ENCODE measurements at places on chromosomes 7 and 10.

GRCh38 chr7:38283809-38284208, 10.4 kb upstream of the TARP start:
- DNase-seq = no peak

DNA sequence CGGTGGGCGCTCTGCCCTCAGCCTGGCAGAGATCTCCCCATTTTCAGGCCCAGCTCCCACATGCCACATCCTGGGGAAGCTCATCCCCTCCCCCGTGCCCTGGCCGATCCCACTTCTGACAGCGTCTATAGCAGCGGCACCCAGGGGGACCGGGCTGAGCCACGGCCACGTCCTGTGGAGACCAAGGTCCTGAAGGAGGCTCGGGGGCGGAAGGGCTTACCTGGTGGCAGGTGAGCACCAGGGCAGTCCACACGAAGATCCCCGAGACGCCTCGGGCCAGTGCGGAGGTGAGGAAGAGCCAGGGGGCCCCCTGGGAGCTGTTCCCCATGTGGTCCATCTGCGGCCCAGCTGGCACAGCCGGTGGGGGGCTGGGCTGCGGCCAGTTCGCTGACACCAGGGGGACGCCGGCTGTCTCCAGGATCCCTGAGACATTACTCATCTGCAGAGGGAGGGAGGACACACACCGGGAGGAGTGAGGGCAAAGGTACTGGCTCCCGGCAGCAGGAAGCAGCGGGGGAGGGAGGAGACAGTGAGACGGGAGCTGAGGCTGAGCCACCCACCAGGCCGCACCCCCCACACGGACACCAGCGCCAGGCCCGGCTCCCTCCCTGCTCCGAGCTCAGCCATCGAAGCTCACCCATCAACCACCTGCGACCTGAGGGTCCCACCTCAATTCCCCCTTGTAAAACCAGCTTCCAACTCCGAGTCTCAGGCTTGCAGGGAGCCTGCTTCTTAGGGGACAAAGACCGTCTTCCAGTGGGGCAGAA, 776 bp downstream of the TMEM184A start:
- DNase-seq = peak; percentile 89

DNA sequence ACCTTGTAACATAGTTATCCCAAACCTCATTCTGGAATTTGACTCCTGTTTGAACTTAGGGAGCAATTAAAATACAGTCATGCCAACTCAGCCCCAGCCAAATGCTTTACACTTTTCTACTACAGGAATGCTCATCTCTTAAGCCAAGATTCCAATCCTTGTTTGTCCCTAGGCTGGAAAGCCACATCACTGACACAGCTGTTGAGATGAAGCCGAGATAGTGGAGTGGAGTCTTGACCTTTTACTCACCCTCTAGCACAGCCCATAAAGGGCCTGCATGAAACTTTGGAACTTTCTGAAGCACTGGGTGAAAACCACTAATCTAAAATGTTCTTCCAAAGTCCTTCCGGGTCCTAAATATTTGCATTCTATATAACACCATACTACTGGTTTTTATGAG, 247.3 kb downstream of the ETV1 start:
- peak; percentile 71 for DNase-seq

DNA sequence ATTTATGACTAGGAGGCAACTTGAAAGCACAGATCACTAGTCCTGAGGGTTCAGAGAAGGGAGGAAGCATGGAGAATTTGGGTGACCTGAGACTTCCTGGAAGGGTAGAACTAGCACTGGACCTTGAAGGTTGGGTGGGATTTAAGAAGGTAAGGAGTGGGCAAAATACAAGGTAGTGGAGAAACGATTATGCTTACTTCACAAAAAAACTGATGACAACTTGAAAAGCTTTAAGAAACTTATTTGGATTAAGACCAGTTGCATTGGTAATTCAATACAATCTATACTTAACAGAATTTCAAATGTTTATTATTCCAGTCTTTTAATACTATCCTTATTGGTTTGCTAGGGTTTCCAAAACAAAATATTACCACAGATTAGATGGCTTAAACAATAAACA, 198.6 kb upstream of the MDFIC start:
- no peak for DNase-seq

DNA sequence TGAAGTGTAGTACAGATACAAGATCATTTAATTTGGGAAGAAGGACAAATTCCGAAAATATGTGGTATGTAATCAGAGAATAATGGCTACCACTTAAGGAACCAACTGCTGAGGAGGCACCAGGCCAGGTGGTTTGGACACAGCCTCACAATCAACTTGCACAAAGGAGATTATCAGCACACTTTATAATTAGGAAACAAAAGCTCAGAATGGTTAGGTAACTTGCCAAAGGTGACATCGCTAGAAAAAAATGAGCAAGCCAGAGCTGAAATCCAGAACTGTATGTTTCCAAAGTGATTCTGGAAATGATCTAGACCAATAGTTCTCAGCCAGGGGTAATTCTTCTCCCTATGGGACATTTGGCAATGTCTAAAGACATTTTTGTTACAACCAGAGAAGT, 36.6 kb downstream of the ERCC6 start:
- DNase-seq = no peak

DNA sequence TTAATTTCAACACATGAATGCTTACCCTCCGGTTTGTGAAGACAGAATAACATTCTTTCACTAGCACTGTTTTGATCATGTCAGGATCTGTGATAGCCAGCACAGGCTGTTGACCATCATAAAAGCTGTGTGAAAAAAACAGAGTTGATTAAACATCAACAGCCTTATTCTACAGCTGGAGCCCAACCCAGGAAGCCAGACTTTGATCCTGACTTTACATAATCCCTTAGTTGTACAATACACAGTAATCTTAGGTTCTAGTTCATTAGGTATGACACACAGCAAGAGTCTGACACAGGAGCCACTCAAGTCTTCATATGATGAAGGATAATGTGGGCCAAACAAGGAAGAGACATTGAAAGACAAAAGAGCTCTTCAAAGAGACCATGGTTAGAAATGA, 11.4 kb downstream of the CYP3A4 start:
- no peak for DNase-seq

GRCh38 chr7:20577441-20578071, 37.9 kb upstream of the ABCB5 start:
- no peak for DNase-seq

DNA sequence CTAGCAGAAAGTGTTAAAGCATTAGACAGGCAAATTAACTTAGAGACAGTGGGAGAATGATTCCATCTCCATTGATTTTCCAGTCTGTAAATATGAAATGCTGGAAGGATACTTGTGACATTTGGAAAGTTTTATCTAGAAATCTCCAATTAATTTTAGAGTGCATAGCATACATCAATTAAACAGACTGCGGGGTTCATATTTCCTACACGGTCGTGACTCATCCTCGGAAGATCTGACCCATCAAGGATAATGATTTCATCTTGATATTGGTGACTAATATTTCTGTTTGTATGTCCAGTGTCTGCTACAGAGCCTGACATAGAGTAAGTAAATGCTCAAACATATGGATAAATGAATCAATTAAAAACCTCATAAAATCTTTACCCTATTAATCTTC, 474.9 kb downstream of the KCNMA1 start:
- DNase-seq = no peak

DNA sequence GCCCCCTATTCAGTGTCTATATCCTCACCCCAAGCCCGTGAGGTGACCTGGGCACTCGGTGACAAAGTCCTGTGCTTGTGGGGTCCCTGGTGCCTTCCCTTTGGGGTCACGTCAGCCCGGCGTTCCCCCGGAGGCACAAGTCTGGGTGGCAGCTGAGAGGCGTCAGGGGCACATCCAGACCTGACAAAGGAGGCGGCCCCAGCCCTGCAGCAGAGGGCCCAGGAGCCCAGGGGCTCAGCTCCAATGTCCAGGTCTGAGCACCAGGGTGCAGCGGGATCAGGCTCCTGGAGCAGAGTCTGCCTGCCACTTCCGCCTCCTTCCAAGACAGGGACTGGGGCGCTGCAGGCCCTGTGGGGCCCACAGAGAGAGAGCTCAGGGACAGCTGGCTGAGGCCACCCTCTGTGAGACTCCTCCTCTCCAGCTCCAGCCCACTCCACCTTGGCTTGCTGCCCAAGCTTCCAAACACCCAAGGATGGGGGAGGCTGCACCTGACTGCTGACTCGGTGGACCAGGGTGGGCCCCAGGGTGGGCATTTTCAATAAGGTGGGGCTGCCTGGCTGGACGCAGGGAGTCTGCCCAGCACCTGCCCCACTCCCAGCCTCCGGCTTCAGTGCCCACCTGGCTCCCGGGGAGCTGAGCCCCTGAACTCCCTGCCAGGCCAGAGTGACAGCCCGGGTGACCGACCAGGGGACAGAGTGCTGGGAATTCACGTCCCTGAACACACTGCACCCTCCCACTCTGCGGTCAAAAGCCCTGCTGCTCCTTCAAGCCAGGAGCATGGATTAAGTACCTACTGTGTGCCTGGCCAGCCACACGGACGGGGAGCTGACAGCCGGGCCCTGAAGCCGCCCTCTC, 1.0 kb upstream of the KNDC1 start:
- DNase-seq = no peak

- DNase-seq = no peak
Observed at GRCh38 chr10:28014651-28015050, 15.8 kb upstream of the ODAD2 start.

GRCh38 chr7:121049028-121049791, 60.7 kb downstream of the CPED1 start:
- DNase-seq = no peak

DNA sequence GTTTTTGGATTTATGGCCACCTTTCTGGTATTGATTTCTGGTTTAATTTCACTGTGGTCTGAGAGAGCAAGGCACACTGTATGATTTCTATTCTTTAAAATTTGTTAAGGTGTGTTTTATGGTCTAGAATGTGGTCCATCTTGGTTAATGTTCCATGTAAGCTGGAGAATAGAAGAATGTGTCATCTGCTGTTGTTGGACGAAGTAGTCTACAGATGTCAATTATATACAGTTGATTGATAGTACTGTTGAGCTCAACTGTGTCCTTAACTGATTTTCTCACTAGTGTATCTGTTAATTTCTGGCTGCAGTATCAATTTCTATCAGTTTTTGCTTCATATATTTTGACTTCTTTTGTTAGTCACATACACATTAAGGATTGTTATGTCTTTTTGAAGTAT, 127.1 kb downstream of the MLLT10 start:
- DNase-seq = no peak

- DNase-seq = no peak
Observed at GRCh38 chr10:130363899-130364445, 227.8 kb downstream of the GLRX3 start.

DNA sequence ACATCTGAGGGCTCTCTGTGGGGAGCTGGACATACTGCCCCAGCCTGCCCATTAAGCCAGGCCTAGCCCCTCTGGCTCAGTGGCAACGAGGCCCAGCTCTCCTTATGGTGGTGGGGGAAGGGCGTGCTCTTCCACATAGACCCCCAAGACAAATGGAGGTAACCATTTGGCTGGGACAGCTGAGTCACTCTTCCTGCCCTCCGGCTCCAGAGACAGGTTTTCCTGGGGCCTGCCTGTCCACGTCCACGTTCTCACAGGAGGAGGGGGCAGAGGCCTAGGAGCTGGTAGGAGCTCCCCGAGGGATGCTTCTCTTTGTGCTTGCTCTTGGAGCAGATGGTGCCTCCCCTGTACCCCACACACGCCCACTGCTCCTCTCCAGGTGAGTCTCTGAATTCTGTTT, 33.5 kb downstream of the TSPAN15 start:
- no peak for DNase-seq

DNA sequence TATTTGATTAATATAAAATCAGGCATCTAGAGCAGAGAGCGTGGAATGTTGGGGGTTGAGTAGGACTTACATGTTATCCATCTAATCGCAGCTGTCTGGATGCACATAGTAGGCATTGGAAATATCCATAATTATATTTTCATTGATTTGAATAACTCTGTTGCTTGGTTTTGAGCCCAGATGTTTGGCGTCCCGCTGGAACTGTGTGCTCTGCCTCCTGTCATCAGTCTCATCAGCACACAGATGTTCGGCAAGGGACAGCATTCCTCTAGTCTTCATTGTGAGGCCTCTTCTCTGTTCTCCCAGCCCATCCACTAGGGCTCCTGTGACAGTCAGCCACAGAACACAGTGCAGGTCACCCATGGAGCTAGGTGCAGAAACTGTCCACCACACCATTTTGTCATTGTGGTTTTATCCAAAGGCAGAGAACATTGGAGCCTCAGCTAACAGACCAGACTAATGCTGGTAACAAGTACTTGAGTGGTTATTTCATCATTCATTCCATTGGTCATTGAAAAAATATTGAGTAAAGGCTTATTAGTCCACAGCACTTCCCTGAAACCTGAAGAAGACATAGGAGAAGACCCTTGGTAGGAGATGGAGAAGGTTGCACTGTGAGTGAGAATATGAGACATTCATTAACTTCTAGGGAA, 927.4 kb downstream of the LRMDA start:
- DNase-seq = peak; percentile 12

Data from GM03348 (cell line).